Fibroblast of gingiva (primary cell): ENCODE measurements at places on chromosomes 11 and 22.

GRCh38 chr22:39689421-39689820, 118.9 kb downstream of the CACNA1I start:
- no peak for DNase-seq

DNA sequence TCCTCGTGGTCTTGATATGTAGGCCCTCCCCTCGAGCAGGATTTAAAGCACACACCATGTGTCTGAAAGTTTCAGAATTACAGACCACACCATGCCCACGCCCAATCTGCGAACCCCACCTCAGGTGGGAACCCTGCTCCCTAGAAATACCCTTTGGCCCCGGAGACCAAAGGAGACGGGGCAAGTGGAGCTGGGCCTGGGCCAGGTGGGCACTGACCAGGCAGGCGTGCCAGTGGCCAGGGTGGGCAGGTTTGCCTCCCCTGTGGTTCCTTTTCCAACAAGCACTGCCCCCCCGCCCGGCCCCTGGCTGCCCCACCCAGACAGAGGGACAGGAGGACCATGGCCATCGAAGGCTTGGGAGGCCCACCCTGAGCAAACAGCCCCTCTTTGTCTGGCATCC, 400.4 kb downstream of the TBC1D22A start:
- DNase-seq = no peak

DNA sequence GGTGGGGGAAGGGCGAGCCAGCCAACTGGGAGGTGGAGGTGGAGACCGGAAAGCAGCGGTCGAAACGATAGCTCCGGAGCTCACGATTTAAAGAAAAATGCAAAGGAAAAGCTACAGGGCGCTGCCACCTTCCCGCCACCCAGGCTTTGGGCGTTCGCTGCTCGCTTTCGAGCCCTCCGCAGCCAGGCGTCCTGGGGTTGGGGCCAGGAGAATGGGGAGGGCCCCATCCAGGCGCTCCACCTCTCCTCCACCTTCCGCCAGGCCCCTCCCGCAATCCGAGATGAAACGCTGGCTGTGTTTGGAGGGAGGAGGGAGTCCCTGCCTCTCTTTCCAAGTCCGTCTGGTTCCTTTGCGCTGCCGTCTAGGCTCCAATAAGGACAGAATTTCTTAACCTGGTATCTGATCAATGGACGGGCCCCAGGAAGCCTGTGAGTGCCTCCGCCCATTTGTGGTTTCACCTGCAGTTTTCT, 483 bp upstream of the ABTB2 start:
- no peak for DNase-seq

- no peak for DNase-seq
These were observed 60.1 kb downstream of the SOX6 start for GRCh38 chr11:16296273-16296672.

DNA sequence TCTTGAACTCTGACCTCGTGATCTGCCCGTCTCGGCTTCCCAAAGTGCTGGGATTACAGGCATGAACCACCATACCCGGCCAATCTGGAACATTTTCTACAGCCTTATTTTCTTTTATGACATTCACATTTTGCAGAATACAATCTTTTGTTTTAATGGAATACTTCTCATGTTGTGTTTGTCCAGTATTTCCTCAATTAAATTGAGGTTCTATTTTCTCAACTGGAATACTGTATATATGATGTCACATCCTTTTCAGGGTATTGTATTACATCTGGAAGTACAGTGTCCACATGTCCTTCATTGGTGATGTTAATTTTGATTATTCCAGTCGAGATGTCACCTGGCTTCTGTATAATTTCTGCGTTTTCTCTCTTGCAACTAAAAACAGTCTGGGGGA, 90.8 kb upstream of the HORMAD2 start:
- DNase-seq = no peak

- DNase-seq = peak; percentile 66
These were observed at the start of gene ARAP1 for GRCh38 chr11:72752088-72752914. ARAP1 (minus strand) TSS chr11:72752408; CDS start chr11:72727128, 25,280 bp downstream.

DNA sequence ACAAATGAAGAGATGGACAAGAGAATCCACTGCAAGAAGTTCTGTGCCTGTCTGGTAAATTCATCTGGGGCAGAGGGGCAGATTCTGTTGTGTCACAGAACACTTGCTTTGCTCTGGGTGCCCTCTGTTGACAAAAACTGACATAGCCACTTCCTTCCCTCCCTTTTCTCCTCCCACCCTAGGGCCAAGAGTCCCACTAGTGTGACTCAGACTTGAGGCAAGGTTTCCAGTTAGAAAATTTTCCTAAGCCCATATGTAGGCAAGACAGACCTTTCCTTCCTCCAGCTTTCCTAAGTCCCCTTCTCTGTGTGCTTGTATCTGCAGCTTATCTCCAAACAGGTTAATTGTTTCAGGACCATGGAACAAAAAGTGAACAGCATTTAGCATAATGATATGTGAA, 106.8 kb downstream of the RBFOX2 start:
- DNase-seq = peak; percentile 90

GRCh38 chr22:22059291-22060002, 76.9 kb upstream of the TOP3B start:
- no peak for DNase-seq

- DNase-seq = no peak
These were observed 182.4 kb downstream of the SPON1 start for GRCh38 chr11:14144934-14145333.

GRCh38 chr22:21964918-21965484, 12.4 kb upstream of the PPM1F start:
- no peak for DNase-seq

DNA sequence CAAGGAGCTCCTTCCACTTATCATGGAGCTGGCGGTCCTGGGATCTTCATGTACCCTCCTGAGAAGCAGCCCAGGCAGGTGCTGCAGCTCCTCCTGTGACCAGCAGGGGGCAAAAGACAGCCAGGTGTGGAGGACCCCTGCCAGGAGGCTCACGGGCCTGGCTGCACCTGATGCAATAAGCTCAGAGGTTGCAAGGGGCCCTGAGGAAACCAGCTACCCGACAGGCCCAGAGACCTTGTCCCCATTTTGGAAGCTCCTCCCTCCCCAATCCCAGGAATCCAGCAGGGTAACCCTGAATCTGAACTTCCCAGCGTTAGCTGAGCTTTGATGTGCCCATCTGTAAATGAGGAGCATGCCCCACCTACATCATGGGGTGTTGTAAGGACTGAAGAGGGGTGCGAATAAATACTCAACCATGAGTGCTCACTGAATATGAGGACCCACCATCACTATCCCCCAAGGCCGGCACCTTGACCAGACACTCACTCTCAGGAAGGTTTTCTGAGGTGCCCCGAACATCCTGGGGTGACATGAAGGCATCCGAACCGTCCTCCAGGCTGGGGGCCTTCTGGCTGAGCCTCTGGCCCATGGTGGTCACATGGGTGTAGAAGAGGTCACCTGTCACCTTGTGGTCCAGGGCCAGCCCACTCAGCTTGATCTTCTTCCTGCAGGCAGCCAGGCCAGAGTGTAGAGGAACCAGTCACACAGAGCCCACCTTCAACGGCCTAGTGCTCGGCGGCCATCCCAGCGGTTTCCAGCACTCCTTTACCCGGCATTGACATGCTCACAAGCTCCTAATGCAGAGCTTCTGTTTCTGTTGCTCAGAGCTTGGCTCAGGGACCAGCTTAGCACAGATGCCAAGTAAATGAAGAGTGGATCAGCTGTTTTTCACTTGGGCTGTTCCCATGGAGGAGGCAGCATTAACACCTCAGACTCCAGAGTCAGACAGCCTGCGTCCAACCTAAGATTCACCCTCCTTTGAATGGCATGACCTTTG, 21.7 kb downstream of the SLC43A1 start:
- no peak for DNase-seq
